NCI-H524 treated with DMSO at 0.1 percent for 48 hours (cell line): ENCODE measurements at places on chromosomes 11 and 22.

GRCh38 chr11:13333456-13333957 is 55.9 kb downstream of the BMAL1 start:
- no peak for DNase-seq

- DNase-seq, result no peak
These were observed 95.3 kb upstream of the USP47 start for GRCh38 chr11:11746449-11746848.

- DNase-seq, result no peak
These were observed 14.5 kb downstream of the ACP2 start for GRCh38 chr11:47233989-47234668.

GRCh38 chr11:46386005-46386578 is 4.6 kb downstream of the MDK start:
- no peak for DNase-seq

- no peak for DNase-seq
These were observed 77.4 kb downstream of the CWC15 start for GRCh38 chr11:94895971-94896370.

- no peak for DNase-seq
These were observed 54.0 kb downstream of the C11orf91 start for GRCh38 chr11:33646629-33647028.

DNA sequence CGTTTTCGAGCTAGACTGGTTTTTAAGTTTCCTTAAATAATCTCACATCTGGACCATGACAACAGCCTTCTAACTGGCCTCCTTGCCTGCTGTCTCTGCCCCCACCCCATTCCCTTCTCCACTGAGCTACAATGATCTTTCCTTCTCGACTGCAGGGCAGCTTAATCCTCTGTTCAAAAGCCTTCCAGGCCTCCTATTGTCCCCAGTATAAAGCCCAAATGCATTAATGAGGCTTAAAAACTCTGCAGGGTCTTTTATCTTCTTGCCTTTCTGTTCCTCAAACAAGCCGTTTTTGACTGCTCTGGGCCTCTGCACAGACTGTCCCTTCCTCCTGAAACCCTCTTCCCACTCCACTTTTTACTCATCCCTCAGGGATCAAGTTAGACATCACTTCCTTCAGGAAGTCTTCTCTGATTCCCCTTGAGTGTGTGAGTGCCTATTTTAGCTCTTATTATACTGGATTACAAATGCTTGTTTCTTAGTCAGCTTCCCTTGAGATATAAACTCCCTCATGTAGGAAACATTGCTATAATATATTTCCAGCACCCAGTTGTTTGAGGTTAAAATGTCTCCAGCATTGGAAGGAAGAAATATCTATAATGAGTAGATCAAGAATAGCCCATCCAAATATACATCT is 23.6 kb upstream of the PAMR1 start:
- peak; percentile 5 for DNase-seq

GRCh38 chr11:36365907-36366306 is 69.8 kb downstream of the PRR5L start:
- DNase-seq, result no peak

DNA sequence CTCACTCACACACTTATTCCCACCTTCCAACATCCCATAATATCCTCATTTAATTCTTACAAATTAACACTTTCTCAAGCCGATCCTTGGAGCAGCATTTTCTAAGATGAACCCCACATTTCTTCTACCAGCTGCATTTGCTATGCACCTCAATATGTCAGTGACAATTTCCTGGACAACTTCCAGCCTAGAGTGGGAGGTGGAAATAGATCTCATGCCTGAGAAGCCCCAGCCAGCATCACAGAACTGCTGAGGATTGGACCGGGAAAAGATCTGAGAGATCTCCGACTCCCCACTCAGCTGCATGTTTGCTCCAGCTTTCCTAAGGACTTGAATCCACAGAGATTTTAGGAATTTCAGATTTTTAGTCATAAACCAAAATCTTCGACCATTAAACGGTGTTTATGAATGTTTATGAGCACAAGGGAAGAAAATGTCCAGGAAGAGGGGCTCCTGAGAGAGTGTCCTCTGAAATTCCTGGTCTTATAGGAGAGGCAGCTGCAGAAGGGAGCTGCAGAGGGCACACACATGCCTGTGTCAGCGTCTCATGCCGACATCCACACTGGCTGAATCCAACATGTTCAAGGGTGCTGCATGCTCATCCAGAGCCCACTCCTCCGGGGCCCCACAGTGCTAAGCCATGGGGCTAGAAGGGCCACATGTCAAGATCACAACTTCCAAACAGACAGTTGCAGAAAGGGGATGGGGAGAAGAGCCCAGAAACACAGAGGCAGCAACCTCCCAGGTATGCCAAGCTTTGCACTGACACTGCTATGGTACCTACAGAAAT is 68.6 kb downstream of the MICAL3 start:
- DNase-seq, result no peak

- DNase-seq, result no peak
These were observed 1.4 kb downstream of the ZFPL1 start for GRCh38 chr11:65085446-65085845.

GRCh38 chr11:88115828-88116755 is 59.2 kb downstream of the RAB38 start:
- DNase-seq, result peak; percentile 55

GRCh38 chr11:16807306-16807705 is 68.9 kb downstream of the C11orf58 start:
- no peak for DNase-seq

GRCh38 chr11:72970557-72971118 is 156.4 kb downstream of the ATG16L2 start:
- DNase-seq, result no peak

DNA sequence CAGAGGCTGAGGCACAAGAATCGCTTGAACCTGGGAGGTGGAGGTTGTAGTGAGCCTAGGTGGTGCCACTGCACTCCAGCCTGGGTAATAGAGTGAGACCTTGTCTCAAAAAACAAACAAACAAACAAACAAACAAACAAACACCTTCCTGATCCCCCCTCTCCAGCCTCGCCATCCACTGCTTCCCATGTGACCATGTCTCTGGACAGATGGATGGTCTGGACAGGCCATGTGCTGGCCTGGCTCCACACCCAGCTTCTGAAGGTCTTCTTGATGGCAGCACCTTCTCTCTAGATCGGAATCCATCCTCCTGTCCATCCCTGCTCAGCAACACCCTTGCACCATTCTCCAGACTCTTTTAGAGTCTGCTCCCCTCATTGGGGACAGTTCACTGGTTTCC is 10.7 kb upstream of the PEX26 start:
- no peak for DNase-seq

DNA sequence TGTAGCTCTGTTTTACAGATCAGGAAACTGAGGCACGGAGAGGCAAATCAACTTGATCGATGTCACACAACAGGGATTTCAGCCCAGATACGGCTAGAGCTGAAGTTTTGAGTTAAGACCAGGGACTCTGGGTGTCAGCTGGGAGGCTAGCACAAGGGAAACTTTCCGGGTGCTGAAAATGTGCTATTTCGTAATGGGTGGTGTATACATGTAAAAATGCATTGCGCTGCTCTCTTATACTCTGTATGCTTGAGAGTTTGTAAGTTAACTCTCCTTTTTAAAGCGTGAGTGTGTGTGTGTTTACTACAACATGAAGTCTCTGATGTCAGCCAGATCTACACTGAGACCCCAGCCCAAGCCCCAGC is 227.6 kb downstream of the MN1 start:
- DNase-seq, result no peak

DNA sequence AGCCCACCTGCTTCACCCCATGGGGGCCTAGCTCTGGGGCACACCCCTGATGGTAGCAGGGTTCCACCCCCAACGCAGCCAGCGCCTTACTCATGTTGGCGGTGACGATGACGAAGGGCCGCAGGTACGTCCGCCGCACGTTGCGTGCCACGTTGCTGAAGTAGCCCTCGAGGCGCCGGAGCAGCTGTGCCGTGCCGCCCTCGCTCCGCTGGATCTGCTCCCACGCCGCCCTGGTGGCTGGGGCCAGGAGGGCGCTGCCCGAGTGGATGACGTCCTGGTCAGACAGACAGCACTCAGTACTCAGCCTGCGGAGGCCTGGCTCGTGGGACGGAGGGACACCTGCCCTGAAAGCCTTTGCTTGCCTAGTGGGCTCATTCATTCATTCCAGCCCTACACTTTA is 50.8 kb downstream of the TRMU start:
- no peak for DNase-seq

DNA sequence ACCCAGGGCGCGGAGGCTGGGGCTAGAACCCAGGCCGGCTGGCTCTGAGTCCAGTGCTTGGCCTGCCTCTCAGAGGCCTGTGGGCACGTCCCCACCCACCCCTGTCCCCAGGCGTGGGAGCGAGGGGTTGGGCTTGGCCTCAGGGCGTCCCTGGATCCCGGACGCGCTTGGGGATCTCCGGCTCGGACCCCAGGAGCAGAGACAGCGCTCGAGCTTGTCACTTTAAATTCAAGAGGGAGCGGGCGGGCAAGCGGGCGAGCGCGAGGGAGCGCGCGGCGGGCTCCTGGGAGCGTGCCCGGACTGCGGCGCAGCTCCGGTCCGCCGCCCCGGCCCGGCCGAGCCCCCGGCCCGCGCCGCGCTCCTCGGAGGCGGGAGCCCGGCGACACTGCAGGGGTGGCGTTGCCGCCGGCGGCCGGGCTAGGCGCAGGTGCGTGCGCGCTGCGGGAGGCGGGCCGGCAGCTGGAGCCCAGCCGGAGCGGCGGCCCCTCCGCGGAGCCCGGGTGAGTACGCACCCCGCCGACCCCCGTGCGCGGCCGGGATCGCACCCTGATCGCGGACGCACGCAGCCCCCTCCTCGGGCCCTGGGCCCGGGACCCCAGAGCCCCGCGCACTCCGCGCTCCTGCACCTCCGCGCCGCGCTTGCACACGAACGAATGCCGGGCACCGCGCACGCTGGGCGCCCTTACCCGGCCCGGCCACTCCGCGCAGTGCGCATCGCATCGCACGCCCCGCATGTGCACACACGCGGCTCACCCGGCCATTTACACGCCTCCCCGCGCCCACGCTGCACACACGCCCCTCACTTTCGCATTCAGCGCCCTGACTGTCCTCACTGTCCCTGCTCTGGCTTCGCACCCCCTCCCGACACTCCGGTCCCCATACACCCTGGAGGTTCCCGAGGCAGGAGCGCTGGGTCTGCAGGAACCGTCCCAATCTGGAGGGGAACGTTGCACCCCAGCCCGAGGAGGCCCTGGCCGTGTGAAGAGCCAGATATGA is at the start of gene SYT12:
SYT12 (plus strand) TSS at position 174 of the 996 bp plus-strand sequence. CDS start 7,011 bp downstream, outside the sequence.
- no peak for DNase-seq

DNA sequence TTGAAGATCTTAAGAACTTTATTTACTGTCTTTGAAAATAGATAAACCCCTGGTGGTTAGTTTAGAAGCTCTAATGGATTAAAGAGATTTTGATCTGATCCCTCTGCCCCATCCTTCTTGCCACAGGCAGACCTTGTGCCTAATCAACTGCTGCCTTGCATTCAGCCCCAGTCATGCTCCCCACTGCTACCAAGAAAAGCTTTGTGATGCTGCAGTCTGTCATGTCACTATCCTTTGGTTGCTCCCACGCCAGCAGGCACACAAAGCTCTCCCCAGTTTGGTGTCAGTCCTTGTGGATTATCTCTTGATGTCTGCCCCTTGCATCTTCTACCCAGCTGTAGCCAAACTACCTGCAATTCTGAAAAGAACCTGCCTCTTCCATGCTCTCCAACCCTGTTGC is 112.2 kb downstream of the MTNR1B start:
- no peak for DNase-seq

DNA sequence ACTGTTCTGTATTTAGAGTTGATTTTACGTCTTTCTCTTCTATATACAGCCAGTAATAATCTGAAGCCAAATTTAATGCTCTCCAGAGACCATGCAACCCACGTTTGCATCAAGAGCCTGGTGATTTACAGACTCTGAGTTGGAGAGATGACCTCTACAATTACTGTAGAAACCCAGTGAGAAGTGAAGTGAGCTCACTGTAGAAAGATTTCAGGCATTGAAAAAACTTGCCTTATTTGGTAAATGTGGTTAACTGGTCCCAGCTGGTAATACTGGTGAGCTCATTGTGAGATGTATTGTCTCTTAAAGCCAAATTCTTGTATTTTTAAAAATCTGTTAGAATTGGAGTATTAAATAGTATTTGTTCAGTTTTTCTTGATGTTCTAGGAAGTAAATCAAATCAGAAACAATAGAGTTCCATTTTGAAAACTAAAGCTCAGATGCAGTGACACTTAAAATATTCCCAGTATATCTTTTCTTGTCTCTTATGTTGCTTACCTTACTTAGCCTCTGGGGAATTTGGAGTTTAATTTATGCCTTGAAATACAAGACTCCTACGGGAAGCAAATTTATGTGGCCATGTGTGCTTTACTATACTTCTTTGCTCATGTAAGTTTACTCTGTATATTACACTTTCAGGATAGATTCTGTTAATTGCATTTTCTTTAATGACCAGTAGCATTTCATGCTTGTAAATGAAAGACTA is 189.9 kb downstream of the ARHGAP42 start:
- no peak for DNase-seq

- no peak for DNase-seq
These were observed 404.3 kb downstream of the JRKL start for GRCh38 chr11:96794152-96794551.

DNA sequence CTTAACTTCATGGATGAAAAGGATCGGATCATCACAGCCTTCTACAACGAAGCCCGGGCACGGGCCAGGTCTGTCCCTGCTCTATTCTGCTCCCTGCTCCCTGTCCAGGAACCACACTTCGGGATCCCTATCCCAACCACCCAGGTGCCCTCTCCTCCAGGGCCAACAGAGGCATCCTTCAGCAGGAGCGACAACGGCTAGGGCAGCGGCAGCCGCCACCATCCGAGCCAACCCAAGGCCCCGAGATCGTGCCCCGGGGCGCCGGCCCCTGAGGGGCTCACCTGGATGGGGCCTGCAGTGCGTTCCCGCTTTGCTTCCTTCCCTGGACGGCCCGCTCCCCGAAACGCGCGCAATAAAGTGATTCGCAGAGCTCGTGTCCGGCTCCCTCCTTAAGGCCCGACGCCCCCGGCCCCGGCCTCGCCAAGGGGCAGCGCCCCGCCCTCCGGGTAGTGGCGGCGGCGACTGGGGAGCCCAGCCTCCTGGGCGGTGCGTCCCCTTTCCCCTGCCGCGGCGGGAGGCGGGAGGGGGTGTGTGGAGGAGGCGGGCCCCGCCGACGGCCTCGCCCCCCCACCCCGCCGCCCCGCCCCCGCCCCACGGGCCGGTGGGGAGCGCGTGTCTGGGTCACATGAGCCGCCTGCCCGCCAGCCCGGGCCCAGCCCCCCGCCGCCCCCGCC is at the start of gene VEGFB:
VEGFB (plus strand) TSS at position 672 of the 674 bp plus-strand sequence. CDS start 250 bp downstream, outside the sequence.
- DNase-seq, result no peak

- DNase-seq, result no peak
These were observed 154.6 kb downstream of the MAML2 start for GRCh38 chr11:96188243-96189006.

DNA sequence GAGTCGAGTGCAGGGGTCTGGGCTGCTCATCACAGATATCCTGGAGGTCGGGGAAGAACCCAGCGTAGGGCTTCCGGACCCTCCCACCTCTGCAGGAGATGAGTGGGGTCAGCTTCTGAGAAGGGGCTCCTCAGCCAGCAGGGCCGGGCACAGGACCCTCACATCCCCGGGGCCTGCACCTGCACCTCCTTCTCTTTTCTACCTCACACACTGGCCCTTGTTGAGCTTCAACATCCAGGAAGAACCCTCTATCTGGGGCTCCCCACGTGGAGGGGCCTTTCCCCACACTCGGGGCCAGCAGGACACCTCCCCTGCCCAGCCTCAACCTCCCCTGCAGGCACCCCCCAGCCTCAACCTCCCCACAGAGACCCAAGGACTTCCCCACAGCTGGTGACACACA is 299.4 kb downstream of the CTTN start:
- no peak for DNase-seq
